ENCODE measurements at places on chromosomes 5 and 9.

DNA sequence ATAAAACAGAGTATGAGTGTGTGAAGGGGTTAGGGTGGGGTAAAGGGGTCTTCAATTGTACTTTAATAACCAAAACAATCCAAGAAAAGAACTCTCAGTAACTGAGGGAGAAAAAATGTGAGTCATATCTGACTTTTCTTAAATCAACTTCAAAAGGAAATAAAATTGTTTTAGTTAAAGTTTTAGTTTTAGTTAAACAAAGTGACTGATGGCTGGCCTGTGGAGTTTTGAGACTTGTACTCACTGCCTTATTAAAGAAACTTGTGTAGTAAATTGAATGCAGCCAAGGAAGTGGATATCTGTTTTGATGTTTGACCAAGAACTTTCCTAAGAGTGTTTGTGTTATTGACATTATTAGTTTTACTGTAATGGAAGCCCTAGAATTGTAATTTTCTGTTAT is 2032.6 kb downstream of the MAT2B start:
- no peak for DNase-seq

GRCh38 chr9:86665416-86665815 is 281.9 kb downstream of the GAS1 start:
- no peak for DNase-seq

- no peak for DNase-seq
Observed at GRCh38 chr9:81999806-82000205, 11.2 kb downstream of the SPATA31D1 start.

- no peak for DNase-seq
Observed at GRCh38 chr9:91995000-91995655, 45.1 kb upstream of the ROR2 start.

- no peak for DNase-seq
Observed at GRCh38 chr9:91746904-91747303, 203.1 kb downstream of the ROR2 start.

GRCh38 chr9:83535736-83536135 is 2.5 kb downstream of the FRMD3 start:
- DNase-seq = no peak

DNA sequence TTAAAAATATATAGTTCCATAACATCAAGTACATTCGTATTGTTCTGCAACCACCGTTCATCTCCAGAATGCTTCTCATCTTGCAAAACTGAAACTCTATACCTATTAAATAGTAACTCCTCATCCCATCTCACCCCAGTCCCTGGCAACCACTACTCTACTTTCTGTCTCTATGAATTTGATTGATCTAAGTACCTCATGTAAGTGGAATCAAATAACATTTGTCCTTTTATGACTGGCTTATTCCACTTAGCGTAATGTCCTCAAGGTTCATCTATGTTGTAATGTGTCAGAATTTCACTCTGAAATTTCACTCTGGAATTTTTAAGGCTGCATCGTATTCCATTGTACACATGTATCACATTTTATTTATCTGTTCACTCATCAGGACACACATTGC is 132.1 kb upstream of the RUSC2 start:
- no peak for DNase-seq

- DNase-seq = no peak
Observed at GRCh38 chr5:135761746-135762145, 72.7 kb upstream of the SLC25A48 start.

Data from stimulated activated CD4-positive, alpha-beta T cell treated with anti-CD3 and anti-CD28 coated beads, Interleukin-4, amount 100 ng/mL, for 48 hours (primary cell).